CD4-positive, alpha-beta T cell treated with Interleukin-17A for 4 hours (primary cell): ENCODE measurements at places on chromosomes 13 and 19.

DNA sequence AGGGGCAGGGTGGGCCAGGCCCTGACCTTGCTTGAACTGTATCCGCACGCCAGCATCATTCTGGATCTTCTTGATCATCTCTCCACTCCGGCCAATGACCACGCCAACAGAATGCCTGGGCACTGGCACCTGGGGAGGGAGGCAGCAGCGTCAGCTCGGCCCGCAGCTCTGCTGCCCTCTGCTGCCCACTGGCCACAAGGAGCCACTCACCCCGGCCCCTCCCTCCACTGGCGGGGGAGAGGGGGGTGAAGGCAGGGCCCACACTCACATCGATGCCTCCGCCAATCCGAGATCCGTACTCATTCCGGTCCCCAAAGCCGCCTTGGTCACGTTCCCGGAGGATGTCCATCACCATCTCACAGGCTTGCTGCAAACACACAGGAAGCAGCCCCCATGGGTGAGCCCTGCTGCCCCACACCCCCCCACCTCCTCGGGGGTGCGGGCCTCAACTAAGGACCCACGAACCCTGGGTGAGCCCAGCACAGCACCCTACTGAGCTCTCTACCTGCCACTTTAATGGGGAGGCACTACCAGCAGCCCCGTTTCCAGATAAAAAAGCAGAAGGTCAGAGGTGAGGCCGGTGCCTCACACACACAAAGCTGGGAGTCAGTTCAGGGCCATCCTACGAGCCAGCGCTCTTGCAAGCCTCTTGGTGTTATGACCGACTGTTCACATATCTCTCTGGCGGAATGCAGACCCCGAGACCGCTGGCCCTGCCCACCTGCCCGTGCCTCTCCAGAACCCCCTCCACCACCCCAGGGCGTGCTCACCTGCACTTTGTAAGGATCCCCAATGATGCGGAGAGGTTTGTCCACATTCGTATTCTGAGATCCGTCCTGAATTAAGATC lies 6.7 kb downstream of the KHSRP start:
- no peak for DNase-seq

DNA sequence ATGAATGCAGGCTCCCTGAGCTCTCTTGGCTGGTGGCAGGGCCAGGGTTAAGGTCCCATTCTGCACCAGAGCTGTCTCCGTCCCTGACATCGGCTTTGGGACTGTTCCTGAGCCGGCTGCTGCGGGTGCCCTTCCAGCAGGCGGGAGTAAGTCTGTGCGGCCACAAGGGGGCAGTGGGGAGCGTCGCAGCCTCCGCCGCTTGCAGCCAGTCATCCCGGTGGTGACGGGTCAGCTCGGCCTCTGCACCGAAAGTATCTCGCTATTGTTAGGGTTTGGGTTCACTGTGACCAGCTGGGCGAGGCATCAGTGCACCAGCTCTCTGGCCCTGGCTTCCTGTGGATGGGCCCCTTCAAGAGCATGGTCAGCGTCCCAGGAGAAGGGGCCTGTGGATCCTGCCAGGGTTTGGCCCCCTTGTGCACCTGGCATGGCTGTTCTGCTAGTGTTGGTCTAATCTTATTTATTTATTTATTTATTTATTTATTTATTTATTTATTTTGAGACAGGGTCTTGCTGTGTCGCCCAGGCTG lies 15.1 kb downstream of the NDUFB7 start:
- peak; percentile 86 for DNase-seq

DNA sequence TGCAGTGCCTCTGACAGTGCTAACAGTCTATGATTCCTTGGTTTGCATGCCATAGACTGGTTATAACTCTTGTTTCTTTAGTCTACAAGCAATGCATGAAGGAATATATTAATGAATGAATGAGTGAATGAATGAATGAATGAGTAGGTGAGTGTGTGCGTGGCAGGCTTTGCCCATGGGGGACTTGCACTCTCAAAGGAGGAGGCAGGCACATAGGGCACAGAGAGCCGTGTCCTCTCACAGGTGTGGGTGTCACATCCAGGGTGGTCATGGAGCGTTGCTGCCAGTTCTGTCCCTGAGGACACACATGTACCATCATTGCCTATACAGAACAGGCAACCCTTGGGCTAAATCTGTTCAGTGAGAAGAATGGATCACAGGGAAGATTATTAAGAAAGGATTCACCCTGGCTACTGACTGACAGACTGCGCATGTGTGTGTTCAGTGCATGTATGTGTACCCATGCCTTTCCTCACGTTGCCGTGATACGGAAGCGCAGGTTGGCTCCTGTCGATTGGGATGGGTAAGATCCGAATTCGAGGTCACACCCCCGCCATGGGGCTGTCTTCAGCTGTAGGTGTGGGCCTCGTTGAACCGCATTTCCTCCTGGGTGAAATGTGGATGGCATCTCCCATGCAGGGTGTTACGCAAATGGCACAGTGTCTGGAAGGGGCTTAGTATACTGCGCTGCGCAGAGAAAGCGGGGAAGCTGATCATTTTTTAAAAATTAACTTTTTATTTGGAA lies 161.4 kb downstream of the STK24 start:
- no peak for DNase-seq

DNA sequence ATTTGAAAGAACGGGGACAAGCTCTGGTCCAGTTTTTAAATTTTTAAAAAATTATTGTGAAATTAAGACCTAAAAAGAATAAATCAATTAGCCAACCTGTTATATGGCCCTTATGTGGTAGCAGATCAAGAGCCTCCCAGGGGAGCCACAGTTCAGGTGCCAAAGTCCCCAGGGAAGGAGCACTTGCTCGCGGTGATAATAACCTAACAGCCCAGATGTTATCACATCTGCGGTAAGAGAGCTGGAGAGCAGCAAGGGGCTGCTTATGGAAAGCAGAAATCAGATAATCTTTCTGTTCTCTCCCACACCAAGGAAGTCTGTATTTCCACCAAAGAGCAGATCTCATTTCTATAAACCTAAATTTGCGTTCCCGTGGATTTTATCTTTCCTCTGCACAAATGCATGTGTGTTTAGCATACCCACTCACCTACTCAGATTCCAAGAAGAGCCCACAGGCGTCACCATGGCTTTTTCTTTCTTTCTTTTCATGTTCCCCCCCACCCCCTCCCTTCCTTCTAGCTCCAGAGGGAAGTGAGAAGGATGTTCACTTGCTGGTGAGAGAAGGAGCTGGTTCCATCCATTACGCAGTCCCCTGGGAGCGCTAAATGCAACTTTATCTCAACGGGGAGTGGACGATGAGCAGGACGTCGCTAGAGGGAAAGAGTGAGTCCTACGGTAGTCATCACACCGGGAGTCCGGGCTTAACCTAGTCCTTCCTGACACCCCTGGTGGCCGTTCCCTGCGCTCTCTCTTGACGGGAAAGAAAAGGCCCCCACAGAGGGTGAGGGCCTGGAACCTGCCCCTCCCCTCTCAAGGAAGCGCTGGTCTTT lies 1.6 kb upstream of the POU4F1 start:
- no peak for DNase-seq

DNA sequence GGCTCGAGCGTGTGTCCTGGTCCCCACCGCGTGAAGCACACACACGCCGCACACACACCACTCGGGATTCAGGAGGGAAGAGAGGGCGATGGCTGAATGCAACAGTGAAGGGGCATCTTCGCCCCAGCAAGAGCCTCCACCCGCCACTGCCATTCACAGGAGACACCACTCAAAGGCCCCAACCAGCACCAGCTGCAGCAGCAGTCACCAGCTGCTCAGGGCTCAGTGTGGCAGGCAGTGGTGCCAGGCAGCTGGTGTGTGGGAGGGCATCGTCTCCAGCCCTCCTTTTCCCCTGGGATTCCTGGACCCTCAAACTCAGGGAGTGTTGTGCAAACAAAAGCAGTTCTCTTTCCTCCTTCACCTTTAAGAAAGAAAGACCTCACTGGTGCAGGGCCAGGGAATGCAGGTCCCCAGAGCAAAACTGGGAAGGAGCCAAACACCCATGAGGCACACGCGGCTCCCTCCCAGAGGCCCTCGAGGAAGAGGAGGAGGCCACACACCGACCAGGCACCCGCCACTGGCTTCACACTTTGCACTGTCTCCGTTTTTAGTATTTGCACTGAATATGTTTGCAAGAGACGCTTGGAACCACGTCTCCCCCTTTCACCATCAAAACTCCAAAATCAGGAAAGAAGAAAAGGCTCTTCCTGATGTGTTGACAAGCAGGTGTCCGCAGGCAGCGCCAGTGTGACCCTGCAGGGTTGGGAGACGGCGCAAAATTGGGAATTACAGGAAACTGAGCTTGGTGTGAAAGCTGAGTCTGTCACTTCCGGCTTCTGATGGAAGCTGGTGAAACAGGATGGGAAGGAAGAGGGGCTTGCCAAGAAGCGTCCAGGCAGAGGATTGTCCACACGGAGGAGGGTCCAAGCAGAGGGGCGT lies 26.4 kb upstream of the F7 start:
- DNase-seq = no peak

DNA sequence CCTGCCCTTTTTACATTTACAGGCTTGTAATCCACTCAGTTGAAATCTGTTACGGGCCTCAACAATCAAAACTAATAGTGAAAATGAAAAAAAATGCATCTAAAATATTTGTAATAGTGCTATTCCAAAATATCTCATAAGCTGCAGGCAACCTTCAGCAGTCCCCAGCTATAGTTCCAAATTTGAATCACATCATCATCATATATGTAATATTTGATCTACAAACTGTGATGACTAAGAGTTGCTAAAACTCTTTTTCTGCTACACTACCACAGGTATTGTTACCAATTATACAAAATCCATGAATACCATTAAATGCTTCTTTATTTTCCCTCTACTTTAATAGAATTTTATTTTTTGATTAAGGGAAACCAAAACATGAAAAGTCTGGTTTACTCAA lies 121.4 kb upstream of the RFC3 start:
- DNase-seq = no peak
